Stimulated activated CD4-positive, alpha-beta T cell treated with anti-CD3 and anti-CD28 coated beads, TNF-alpha, amount 100 ng/mL, for 4 hours (primary cell): ENCODE measurements at places on chromosomes 7 and 10.

DNA sequence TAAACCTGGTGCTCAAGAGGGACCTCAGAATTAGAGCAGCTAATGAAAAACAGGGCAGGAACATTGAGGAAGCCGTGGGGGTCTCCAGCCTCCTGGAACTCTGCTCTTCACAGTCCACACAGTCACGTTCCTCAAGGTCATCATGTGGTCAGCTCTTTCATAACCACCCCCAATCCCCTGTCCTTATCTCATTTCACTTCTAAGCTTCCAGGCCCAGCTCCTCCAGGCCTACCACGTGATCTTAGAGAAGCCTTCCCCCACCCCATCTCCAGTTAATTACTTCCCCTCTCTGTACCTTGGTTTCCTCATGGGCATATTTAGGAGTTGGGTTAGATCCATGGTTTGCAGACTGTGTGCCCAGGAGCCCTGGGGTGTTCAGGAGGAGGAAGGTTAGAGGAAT, 106.4 kb upstream of the TCF7L2 start:
- DNase-seq, result no peak

- no peak for DNase-seq
Measured at GRCh38 chr10:114031073-114031972, 12.3 kb upstream of the ADRB1 start.

DNA sequence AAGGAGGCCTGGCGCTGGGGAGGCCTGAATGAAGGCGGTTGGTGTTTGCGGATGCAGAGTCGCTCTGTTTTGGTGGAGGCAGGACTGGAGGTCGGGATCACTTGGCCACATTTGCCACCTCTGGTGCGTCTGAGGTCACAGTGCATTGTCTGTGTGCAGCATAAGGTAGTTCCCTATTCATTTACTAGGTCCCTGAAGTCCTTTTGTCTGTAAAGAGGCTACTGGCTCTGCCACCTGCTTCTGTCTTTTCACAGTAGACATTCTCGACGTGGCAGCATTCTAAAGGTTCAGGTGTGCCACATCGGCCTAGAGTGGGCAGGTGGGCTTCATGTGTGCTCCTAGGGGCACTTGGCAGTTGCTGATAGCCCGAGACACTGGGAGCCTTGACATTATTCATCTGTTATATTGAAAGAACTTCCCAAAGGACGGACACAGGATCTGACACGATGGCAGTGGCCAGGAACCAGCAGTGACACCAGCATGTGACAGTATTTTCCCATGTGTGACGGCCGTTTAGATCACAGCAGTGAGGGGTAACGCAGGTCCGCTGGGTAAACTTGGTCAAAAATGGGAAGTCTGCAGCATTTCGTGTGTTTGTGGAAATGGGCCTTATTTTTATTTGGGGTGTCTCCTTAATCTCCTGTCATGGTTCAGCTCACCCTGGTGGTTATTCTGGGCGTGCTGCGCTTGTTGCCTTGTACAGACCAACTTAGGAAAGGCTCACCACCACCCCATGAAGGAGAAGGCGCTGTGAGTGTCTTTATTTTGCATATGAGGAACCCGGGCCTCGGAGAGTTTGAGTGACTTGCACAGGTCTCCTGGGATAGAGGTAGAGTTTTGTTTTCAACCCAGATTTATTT, 5.9 kb downstream of the MGMT start:
- no peak for DNase-seq

DNA sequence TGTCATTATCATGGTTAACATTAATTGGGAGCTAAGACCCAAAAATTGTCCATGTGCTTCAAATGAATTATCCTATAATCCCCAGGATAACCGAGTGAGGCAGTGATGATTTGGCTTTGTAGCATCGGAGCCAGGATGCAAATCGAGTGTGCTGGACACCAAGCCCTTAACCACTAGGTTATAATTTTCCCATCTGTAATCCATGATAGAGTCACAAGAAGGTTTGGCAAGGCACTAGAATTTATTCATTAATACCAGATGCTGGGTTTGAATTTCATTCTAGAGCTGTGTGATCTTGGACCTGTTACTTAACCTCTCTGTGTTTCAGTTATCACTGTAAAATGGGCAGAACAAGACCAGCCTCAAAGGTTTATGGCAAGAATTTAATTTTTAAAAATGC, 21.0 kb upstream of the ITGB1 start:
- no peak for DNase-seq

DNA sequence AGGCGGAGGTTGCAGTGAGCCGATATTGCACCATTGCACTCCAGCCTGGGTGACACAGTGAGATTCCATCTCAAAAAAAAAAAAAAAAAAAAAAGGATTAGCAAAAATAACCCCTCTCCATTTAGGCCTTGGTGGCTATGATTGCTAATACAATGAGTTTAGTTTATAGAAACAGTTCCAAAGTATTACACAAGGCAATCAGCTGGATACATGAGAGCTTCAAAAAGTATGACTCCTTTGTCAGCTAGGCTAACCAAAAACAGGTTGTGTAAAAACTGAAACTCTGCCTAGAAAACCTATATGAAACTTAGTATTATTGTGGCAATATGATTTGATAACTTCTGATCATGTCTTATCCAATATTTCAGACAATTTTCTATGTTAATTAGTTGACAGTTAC, 57.2 kb downstream of the SUGCT start:
- no peak for DNase-seq

DNA sequence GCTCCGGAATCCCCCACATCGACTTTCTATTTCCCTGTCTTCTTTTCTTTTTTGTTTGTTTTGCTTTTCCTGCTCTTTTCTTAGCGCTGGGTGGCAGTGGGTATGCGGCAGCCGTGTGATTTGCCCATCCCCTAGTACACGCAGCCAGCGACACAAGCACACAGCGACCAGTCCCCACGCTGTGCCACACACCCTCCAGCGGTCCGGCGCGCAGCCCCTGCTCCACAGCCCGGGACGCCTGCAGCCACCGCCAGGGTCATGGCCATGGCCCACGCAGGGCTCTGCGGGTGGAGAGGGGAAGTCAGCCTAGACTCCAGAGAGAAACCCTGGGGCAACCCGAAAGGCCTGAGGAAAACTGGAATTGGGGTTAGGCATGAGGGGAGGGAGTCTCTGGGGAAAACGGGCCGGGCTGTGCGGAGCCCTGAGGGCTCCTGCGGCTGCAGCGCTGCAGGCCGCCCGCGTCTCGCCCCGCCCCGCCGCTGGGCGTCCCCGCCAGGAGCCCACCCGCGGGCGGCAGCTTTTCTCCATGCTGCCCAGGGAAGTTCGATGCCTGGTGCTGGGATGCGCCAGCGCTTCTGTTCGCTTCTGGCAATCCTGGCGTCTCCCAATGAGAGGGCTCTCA, 2.5 kb downstream of the CHRM2 start:
- DNase-seq, result no peak

GRCh38 chr10:72812753-72813430, 80.6 kb upstream of the OIT3 start:
- no peak for DNase-seq

DNA sequence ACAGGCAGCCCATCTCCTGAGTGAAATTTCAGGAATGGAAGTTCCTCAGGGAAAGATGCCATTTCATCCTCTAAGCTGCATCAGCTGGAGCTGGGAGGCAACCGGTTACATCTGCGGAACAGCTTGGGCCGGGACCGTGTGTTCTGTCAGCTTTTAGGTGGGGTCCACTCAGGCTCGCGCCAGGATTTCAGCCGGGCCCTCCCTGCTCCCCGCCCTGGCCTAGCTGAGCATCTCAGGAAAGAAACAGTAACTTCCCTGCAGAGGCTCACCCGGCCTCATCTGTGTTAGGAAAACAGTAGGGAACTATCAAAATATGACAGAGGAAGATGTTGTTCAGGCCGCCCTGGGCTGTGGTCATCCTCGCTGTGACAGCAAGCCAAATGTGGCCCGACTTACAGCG, 110.4 kb downstream of the TRIL start:
- no peak for DNase-seq

DNA sequence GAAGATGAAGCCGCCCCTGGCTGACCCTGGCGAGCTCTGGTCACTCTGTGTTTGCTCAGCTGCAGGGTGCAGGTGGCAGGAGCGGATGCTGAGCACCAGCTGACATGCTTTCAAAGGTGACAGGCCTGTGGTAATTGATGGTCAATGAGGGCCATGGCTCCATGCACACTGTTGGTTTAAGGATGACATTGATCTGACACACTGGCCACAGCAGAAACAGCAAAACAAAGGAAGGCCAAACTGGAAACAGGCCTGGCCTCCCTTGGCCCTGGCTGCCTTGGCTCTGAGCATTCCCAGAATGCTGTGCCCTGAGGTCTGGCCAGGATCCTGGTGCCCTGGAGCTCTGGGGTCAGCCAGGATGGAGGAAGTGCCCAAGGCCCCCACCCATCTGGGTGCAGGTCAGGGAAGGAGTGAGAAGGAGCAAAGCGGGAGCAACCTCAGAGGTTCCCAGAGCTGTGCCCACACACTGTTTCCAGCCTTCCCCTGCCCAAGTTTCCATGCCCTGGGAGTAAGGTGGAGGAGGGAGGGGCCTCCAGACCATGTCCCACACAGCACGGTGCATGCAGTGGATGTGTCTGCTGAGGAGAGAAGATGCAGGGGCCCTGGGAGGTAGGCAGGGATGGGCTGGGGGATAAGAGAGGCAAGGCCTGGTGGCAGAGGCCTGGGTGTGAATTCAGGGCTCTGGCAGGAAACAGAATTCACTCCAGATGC, 302.2 kb downstream of the RPS24 start:
- DNase-seq, result no peak
